ENCODE measurements at places on chromosomes 11 and 22.

- peak; percentile 24 for DNase-seq
Observed at GRCh38 chr11:10669258-10670033, 24.1 kb downstream of the IRAG1 start.

GRCh38 chr11:71995726-71996291 lies 2.9 kb upstream of the IL18BP start:
- DNase-seq: no peak

DNA sequence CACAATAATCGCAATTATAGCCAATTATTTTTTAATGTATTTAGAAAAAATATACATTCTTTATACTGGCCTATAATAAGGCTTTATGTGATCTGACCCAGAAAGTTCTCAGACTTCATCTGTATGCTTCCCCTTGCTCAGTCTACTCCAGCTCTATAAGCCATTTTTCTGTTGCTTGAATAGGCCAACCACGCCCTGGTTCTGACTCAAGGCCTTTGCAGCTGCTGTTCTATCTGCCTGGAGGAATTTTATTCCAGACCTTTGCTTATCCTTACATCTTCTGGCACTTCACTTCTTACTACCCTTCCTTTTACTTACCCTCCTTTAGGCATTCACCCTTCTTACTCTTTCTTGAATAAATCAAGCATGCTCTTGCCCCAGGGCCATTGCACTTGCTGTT lies 54.9 kb upstream of the PDE3B start:
- DNase-seq: no peak

DNA sequence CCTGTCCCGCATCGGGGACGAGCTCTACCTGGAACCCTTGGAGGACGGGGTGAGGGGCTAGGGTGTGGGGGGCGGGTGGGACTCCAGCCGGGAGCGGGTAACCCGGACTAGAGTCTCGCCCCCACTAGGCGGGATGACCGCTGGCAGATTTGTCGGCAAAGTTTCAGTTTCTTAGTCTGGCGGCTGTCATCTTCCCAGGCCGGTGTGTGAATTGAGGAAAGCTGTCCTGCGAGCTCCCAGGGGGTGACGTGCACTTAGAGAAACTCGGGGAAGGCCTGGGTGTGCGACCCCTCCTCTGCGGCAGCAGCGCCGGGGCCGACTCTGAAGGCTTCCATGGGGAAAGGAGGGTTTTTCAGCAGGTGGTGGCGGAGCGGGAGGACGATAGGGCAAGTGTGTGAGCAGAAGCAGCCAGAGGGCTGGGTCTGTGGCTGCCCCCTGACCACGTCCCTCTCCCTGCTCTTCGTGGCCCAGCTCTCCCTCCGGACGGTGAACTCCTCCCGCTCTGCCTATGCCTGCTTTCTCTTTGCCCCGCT lies 463 bp downstream of the RAD9A start:
- no peak for DNase-seq

- no peak for DNase-seq
Observed at GRCh38 chr22:44583854-44584253, 85.8 kb upstream of the RTL6 start.

DNA sequence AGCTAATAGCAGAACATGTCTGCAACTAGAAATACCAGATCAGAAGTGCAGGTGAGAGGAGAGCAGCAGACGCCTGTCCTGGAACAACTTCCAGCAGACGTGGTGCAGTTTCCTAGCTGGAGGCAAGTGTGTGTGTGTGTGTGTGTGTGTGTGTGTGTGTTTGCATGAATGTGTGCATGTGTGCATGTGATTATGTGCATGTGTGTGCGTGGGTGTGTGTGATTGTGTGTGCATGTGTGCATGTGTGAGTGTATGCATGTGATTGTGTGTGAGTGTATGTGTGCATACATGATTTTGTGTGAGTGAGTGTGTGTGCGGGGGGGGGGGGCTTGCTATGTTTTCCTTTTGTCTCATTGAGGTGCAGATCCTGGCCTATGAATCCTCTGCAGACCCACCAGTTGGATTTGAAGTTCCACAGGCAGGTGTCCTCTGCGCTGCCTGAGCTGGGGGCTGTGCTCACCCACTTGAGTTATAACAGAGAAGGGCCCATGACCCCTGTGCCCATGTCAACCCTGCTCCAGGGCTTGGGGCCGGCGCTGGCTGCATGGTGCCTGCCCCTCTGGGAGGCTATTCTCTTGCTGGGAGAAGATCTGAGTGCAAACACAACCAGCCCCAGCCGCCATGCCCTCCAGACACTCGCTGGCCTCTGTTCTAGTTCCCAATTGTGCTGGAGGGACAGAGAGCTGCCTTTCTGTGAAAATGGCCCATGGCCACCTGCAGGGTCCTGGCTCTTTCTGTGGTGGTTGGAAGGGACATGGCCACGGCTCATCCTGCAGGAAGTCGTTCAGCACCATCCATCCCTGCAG lies 821.3 kb downstream of the BRD1 start:
- DNase-seq: no peak

DNA sequence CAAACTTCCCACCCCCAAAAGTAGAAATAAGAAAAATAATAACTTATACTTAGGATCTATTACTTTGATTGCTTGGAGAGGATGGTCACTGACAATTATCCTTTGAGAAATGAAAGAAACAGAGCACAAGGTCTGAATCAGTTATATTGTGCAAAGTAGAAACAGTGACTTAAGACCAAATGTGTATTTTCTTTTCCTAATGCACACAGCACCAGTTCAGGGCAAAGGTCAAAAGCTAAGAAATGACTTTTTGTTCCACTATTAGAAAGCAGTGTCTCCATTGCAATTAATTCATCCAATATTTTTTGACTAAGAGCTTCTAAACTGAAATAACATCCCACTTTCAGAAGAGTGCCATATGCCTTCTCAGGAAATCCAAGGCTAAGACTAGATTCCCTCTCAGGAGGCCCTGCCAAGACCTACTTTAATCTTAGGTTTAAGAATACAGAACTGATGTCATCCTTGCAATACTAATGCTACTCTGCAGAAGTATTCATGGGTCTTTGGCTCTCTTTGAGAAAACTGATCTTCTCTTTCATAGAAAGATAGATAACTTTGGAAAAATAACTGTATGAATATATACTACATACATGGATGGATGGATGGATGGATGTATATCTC lies 147.0 kb downstream of the APOL5 start:
- DNase-seq: no peak

DNA sequence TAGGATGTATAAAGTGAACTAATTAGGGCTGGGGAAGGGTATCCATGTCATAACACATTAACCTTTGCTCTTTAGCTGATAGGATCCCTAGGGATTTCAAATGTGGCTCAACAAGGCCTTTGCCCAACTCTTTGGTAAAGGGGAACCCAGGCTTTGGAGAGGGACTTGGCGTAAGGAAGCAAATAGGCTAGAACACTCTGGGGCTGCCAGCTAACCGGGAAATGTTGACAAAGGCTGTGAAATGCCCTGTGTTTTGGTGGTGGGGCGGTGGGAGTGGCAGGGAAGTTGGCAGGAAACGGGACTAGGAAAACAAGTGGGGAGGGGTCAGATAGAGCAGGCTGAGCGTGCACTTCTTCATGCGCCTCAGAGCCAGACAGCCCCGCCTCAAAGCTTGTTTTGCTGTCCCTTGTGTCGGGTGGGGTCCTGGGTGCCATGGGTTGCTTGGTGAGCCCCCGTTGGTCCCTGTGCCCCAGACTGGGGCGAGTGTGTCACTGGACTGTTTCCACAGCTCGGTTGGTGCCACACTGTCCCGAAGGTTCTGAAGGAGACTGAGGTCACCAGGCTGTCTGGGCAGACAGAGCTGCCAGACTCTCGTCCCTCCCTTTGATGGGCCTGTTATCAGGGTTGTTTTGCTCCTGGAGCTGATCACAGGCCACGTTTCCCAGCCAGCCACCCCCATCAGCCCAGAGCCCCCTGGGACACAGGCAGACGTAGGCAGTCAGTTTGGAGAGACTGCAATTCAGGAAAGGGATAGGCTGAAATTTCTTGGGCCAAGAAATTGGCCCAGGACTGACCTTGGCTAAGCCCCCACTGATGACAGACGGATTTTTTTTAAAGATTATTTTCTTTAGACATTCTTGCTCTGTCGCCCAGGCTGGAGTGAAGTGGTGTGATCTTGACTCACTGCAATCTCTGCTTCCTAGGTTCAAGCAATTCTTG lies 19.6 kb downstream of the KCTD21 start:
- DNase-seq: no peak

GRCh38 chr22:47113853-47114415 lies 351.5 kb downstream of the TBC1D22A start:
- no peak for DNase-seq

GRCh38 chr11:131859538-131860210 lies 489.3 kb downstream of the NTM start:
- DNase-seq: no peak

DNA sequence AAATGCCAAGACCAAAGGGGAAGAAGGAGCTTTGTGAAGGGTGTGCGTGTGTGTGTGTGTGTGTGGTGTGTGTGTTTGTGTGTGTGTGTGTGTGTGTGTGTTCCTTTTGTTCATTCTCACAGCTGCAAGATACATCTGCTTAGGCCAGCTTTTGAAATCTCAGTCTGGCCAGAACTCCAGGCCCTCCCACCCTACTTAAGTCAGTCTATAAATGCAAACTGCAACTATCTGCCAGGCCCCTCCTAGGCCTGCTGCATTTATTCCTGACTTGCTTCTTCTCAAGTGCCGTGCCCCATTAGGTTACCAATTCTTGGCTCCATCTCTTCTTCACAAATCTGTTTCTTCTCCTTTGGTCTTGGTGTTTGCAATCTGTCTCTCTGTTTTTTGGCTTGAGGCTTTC lies 21.6 kb upstream of the RIC3 start:
- no peak for DNase-seq

DNA sequence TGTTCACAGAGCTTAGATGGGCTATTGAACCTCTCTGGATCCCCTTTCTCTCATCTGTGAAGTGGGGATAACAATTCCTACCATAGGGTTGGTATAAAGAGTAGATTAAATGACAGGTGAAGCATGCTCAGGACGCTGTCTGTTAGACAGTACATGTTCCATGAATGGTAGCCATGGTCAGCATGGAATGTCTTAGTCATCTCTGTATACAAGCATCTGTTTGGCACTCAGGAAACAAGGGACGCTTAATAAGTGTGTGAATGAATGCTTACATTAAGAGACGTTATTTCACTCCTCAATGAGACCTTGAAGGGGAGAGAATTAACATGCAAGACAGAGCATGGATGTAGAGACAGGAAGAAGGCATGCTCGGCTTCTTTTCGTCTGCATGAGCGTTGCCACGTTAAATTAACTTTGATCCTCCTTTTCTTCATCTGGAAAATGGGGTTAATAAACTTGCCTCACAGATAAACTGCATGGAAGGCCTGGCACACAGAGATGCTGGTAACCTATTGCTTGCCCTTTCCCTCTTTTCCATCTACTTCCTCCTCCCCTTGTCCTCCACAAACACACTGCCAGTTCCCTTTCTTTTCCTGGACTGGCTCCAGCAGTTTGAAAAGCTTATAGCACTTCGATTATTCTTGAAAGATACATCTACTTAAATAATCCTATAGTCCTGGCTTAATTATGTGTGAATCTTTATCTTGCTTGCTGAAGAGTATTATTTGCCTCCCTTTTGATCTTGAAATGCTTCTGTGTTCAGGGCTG lies 267.2 kb upstream of the MTNR1B start:
- DNase-seq: no peak

DNA sequence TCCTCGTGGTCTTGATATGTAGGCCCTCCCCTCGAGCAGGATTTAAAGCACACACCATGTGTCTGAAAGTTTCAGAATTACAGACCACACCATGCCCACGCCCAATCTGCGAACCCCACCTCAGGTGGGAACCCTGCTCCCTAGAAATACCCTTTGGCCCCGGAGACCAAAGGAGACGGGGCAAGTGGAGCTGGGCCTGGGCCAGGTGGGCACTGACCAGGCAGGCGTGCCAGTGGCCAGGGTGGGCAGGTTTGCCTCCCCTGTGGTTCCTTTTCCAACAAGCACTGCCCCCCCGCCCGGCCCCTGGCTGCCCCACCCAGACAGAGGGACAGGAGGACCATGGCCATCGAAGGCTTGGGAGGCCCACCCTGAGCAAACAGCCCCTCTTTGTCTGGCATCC lies 400.4 kb downstream of the TBC1D22A start:
- no peak for DNase-seq

GRCh38 chr11:120709808-120710207 lies 198.3 kb downstream of the GRIK4 start:
- no peak for DNase-seq

GRCh38 chr11:74570266-74571061 lies 21.9 kb upstream of the POLD3 start:
- peak; percentile 20 for DNase-seq

DNA sequence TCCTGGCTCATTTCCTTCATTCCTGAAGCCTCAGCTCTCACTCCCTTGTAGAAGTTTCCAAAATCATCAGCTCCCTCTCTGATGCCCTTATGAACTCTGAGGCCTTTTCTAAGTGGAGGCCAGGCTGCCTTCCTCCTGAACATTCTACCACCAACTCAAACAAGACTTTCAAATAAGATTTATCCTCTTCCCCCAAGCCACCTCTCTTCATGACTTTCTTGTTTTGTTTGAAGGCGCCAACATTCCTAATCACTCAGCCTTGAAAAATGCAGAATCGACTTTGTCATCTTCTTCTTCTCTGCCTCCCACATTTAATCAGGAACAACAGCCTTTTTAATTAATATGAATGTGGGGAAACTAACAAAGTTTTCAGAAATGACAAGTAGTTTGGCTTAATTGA lies 927.9 kb downstream of the OPCML start:
- peak; percentile 23 for DNase-seq

DNA sequence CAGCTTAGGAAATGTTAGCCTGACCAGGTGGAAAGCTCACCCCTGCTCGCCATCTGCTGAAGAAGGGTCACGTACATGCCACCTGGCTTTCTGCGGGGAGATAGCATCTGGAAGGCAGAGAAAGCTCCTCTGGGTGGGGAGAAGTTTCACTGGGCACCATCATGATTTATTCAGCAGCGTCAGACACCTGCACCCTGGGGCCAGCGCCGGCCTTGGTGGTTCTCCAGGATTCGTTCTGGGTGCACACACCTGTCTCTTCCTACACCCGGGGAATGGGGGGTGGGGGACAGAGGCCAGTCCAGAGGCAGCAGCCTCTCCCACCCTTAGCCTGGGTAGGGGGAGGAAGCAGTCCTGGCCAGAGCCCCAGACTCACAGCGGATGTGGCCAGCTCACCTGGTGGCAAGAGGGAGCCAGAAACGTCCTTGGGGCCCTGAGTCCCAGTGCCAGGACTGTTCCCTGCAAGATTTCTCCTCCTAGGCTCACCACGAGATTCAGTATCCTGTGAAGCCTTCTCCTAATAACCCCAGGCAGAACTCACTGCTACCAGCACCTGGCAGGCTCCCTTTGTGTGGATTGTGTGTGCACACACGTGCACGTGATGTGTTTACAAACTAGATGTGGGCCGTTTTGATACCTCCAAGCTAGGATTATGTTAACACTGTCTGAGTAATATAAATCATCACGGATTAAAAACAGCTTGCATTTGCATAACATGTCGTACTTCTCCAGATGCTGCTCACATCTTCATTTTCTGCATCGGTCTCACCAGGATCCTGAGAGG lies 17.3 kb upstream of the RASD2 start:
- DNase-seq: no peak

- peak; percentile 30 for DNase-seq
Observed at GRCh38 chr22:36510966-36511881, 4.4 kb upstream of the FOXRED2 start.
